ENCODE measurements at places on chromosomes 2 and 18. TPM values are rescaled to one million over a fixed set of nuclear protein-coding genes. Genes with fewer than 3 reads are reported as not detected.

Gene AGAP1
- 7.0 TPM for total RNA-seq

Gene GPR75
- total RNA-seq, result 1.4 TPM

Gene RNU2-63P
- total RNA-seq, result not detected

Gene KCNE4
- total RNA-seq, result 2.4 TPM

Gene RBMS1
- 39.0 TPM for total RNA-seq

Gene LRATD1
- 18.5 TPM for total RNA-seq

Gene CREG2
- not detected for total RNA-seq

Gene AAMP
- 120 TPM for total RNA-seq

Gene C2orf66
- total RNA-seq, result not detected

Gene RNF144A
- 6.5 TPM for total RNA-seq

Gene KRTCAP3
- not detected for total RNA-seq

Gene TMEM18
- total RNA-seq, result 17.7 TPM

Gene KYNU
- total RNA-seq, result 304 TPM

Gene STAT4
- total RNA-seq, result 4.3 TPM

Gene HOXD13
- 3.1 TPM for total RNA-seq

Gene CDH7
- total RNA-seq, result 5.7 TPM

Gene CLK1
- total RNA-seq, result 21.1 TPM

Gene DHX57
- 6.7 TPM for total RNA-seq

Gene BMP10
- not detected for total RNA-seq

Gene SCN3A
- 1.3 TPM for total RNA-seq

Gene DNPEP
- total RNA-seq, result 79.9 TPM

Gene TSHZ1
- 4.8 TPM for total RNA-seq

Gene SKA1
- 30.4 TPM for total RNA-seq

Gene SKOR2
- not detected for total RNA-seq

Gene ARL4C
- total RNA-seq, result 7.0 TPM

Gene UGT1A10
- not detected for total RNA-seq

Gene TUBA4B
- total RNA-seq, result not detected

Gene EML6
- 2.9 TPM for total RNA-seq

Gene GALNT14
- total RNA-seq, result 12.9 TPM

Gene HRH4
- total RNA-seq, result not detected

Gene TUBB6
- 126 TPM for total RNA-seq

Gene IL36B
- total RNA-seq, result not detected

Gene BMPR2
- total RNA-seq, result 13.3 TPM

Gene MROH2A
- total RNA-seq, result not detected

Gene USP34
- total RNA-seq, result 46.9 TPM

Gene ADGRF3
- total RNA-seq, result 0.02 TPM

Gene SANBR
- 3.5 TPM for total RNA-seq

Gene PROKR1
- total RNA-seq, result not detected

Gene NT5C1B
- not detected for total RNA-seq

Gene ALKAL2
- not detected for total RNA-seq

Gene MYO5B
- 12.4 TPM for total RNA-seq

Gene PDE6D
- 53.6 TPM for total RNA-seq

Gene PLCL1
- 0.31 TPM for total RNA-seq

Gene ATP6V1C2
- total RNA-seq, result 0.04 TPM

Gene MAP3K19
- total RNA-seq, result not detected

Gene RGPD3
- not detected for total RNA-seq

Gene RAB6D
- total RNA-seq, result not detected

Gene ACTG2
- not detected for total RNA-seq

Gene IL1A
- 0.06 TPM for total RNA-seq

Gene INO80B
- total RNA-seq, result 30.1 TPM

Gene MRPL33
- 99.6 TPM for total RNA-seq

Gene SRD5A2
- total RNA-seq, result not detected

All from H4 (cell line).